ENCODE measurements at places on chromosomes 16 and 17. TPM values are rescaled to one million over a fixed set of nuclear protein-coding genes. Genes with fewer than 3 reads are reported as not detected.

The OVCA2 gene
- total RNA-seq, result 76.9 TPM

The RCVRN gene
- not detected for total RNA-seq

The FZD2 gene
- total RNA-seq, result 26.1 TPM

The SDR42E2 gene
- total RNA-seq, result not detected

The CXCL16 gene
- 21.2 TPM for total RNA-seq

The CCL7 gene
- 0.27 TPM for total RNA-seq

The TBC1D3C gene
- not detected for total RNA-seq

The SLC5A10 gene
- 0.21 TPM for total RNA-seq

The WDR81 gene
- 28.5 TPM for total RNA-seq

The TMEM107 gene
- total RNA-seq, result 21.4 TPM

The RND2 gene
- 0.11 TPM for total RNA-seq

The CES1 gene
- 29.2 TPM for total RNA-seq

The OR1F1 gene
- total RNA-seq, result 0.29 TPM

The FDXR gene
- 58.8 TPM for total RNA-seq

Data from A549 treated with dexamethasone at 1 μM for 4 hours (cell line).